ENCODE measurements at places on chromosomes 6 and 20.

- DNase-seq = no peak
These were observed 26.7 kb upstream of the TFAP2B start for GRCh38 chr6:50791900-50792508.

- DNase-seq = no peak
These were observed 101.7 kb upstream of the FOXA2 start for GRCh38 chr20:22686097-22686496.

- DNase-seq = no peak
These were observed 554 bp upstream of the LAMA4 start for GRCh38 chr6:112254921-112255320.

- DNase-seq = no peak
These were observed 74.7 kb downstream of the ZHX3 start for GRCh38 chr20:41242807-41243206.

DNA sequence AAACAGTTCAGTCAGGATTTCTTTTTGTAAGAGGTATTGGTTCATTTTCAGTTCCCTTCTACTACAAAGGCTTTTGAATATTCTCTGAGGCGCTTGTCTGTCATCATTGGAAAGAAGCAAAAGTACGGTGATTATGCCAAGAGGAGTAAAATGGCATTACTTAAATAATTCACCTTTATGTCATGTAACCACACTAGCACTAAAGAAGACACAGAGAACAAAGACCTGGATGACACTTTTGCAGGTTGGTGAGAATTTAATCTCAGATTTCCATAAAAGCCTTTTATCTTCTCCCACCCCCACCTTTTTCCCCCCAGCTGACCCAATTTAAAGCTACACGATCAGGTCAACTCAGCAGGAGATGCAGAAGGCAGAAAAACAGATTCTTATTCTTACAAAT is 451.8 kb downstream of the HACE1 start:
- DNase-seq = no peak

DNA sequence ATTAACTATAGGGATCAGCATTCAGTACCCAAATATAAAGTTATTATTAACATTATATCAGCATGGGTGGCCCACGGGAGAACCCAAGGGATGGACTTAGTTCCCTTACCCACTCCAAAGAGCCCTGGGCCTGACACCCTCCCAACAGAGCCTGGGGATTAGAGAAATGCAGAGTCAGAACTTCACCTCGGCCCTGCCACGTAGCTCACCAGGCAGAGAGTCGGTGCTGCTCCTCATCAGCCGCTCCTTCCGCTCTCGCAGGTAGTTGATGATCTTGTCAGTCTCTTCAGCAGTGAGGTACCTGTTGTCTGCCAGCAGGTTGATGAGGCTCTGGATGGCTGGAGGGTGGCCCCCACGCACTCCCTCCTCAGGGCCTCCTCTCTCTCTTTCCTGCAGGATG is 26.6 kb downstream of the NCOA5 start:
- DNase-seq = no peak

- no peak for DNase-seq
These were observed 59.5 kb downstream of the CBFA2T2 start for GRCh38 chr20:33549229-33549999.

DNA sequence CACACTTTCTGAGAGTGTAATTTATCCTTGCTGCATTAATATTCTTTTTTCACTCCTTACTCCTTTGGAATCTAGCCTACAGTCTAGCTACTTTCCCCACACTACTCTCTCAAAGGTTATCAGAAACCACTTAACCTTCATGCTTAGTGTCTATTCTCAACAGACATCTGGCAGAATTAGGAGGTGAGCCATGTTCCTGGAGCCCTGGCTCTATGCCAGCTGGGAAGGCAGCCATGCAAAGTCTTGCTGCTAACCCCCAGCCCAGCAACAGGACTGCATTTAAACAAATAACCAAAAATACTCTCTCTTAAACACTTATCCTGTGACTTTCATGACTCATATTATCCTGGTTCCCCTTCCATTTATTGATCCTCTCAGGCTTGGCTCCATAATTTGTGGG is 260.2 kb downstream of the BCKDHB start:
- no peak for DNase-seq

- no peak for DNase-seq
These were observed 3.7 kb upstream of the TMEM200A start for GRCh38 chr6:130362128-130362527.

DNA sequence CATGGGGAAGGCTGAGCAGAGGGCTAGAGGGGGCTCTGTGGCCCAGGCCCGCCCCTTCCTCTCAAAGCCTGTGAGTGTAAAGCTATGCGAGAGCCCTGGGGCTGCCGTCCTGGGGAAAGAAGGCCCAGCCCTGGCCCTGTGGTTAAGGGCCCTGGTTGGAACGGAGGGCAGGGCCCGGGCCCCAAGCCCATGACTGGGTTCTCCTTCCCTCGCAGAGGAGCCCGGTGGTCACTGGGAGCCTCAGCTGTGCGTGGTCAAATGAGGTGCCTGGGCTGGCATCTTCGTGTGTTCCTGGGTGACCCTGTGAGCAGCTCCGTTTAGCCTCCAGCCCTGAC is 56.0 kb downstream of the SMOC2 start:
- DNase-seq = no peak

Data from T-helper 9 cell (primary cell).